ENCODE measurements at places on chromosomes 16 and 17.

DNA sequence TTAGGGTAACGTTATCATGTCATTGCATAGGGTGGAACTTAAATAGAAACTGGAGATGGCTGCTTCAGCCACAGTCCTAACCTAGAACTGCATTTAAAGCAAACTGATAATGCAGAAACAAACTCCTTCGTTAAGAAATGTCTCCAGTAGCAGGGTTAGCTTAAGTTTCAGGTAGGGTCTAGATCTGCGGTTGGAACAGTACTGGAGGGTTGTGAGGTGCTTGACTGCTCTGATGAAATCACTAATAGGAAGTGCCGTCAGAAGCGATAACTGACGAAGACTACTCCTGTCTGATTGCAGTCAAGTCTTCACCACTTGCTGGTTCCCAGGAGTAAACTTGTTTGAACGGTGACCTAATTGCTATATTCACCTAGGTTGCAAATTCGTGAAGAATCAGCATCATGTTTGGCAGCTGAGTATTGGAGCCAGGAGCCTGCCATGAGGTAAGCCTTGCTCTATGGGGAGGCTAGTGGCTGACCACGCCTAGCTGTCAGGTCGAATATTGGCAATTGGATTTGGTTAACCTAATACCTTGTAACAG is 24.5 kb downstream of the TRPV2 start:
- no peak for DNase-seq

GRCh38 chr16:10813099-10813455 is 5.5 kb downstream of the TVP23A start:
- DNase-seq, result no peak

- no peak for DNase-seq
Observed at GRCh38 chr17:34623856-34624766, 44.7 kb downstream of the TMEM132E start.

- DNase-seq, result no peak
Observed at GRCh38 chr17:43784068-43784467, 3.8 kb downstream of the CFAP97D1 start.

DNA sequence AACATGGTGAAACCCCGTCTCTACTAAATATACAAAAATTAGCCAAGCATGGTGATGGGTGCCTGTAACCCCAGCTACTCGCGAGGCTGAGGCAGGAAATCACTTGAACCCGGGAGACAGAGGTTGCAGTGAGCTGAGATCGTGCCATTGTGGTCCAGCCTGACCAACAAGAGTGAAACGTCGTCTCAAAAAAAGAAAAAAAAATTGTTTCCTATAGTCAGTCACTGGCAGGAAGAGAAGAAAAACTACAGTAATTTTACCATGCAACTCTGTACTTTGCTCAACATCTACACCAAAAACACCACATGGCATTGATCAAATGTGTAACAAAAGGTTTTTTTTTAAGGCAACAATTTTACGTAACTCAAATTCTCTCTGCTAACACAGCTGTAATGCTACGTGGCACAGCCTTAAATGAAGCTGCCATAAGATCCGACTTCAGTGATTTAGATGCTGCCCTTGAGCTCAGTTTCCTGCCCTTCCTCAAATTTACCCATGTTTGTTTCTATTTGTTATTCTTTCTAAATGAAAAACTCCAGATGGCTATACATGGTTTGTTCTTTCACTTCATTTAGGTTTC is 40.2 kb downstream of the CNOT1 start:
- DNase-seq, result no peak

DNA sequence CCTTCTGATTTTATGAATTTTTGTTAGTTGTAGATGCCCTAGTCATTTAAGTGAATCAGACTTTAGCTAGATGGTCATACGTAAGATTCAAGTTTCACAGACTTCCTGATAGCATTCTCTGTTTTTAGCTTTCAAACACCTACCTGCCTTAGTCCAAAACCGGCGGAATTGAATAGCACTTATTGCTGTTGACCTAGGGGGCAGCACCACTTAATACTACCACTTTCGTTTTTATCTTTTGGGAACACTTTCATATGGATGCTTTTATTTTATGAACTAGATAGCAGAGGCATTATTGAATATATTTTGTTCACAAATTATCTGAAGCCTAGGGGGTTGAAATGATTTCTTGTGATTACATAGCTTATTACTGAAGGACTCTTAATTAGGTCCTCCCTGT is 31.5 kb downstream of the TADA2A start:
- no peak for DNase-seq

DNA sequence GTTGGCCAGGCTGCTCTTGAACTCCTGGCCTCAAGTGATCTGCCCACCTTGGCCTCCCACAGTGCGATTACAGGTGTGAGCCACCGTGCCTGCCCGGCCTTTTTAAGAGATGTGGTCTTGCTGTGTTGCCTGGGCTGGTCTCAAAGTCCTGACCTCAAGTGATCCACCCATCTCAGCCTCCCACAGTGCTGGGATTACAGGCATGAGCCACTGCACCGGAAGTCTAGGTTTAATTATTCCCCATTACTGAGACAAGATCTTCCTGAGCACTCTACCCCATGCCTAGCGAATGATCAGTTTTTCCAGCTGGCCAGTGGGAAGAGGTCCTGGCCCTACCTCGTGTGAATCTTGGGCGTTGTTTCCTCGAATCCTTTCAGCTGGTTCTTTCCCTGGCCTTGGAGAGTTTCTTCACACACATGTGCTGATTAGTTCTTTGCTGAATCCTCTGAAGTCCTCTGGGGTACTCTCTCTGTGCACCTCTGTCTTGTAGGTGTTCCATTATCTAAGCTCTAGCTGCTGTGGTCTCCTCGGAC is 18.9 kb downstream of the C16orf54 start:
- no peak for DNase-seq

- no peak for DNase-seq
Observed at GRCh38 chr17:6305613-6306360, 129.1 kb downstream of the AIPL1 start.

Data from NCI-H1436 treated with DMSO at 0.1 percent for 48 hours (cell line).